ENCODE measurements at places on chromosomes 2 and 18. TPM values are rescaled to one million over a fixed set of nuclear protein-coding genes. Genes with fewer than 3 reads are reported as not detected.

MLPH gene
- 7.3 TPM for total RNA-seq

ZAP70 gene
- 1.3 TPM for total RNA-seq

TMEM247 gene
- total RNA-seq = not detected

GPR75 gene
- total RNA-seq = 2.5 TPM

NT5C1B gene
- total RNA-seq = not detected

PRKAG3 gene
- total RNA-seq = not detected

C2orf92 gene
- 5.9 TPM for total RNA-seq

STON1 gene
- total RNA-seq = 163 TPM

SERPINE2 gene
- 56.4 TPM for total RNA-seq

DSC1 gene
- total RNA-seq = not detected

CHRNG gene
- not detected for total RNA-seq

CXCR4 gene
- total RNA-seq = 13.2 TPM

CFAP210 gene
- total RNA-seq = not detected

DUSP19 gene
- total RNA-seq = 0.67 TPM

IGFBP5 gene
- total RNA-seq = 497 TPM

DAPL1 gene
- not detected for total RNA-seq

CYTIP gene
- total RNA-seq = 16.0 TPM

- DNase-seq = peak; percentile 85
Measured at GRCh38 chr2:17752892-17753802, 463 bp downstream of the SMC6 start.

DNA sequence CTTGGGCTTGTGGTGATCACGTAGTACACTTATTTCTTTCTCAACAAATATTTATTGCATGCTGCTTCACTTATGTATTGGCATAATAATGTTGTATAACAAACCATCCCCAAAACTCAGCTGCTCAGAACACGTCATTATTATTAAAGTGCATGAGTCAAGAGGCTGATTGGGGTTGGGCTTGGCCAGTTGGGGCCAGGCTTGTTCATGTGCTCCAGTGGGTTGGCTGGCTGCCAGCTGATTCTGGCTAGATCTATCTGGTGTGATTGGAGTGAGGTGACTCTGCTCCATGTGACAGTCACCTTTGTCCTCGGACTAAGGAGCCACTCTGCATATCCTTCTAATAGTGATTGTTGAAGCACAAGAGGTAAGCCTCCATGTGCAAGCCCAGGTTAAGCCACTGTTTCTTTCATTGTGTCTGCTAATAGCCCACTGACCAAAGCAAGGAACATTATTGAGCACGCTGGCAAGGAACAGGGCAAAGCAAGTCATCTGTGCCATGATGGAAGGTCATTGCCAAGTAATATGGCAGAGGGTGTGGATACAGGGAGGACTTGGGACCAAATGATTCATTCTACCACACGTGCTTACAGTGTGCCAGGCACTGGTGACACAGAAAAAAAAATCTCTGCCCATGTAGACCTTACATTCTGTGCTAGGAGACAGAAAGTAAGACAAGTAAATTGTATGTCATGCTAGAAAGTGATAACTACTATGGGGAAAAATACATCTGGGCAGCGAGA, 63.3 kb upstream of the TMEM182 start:
- DNase-seq = no peak

DNA sequence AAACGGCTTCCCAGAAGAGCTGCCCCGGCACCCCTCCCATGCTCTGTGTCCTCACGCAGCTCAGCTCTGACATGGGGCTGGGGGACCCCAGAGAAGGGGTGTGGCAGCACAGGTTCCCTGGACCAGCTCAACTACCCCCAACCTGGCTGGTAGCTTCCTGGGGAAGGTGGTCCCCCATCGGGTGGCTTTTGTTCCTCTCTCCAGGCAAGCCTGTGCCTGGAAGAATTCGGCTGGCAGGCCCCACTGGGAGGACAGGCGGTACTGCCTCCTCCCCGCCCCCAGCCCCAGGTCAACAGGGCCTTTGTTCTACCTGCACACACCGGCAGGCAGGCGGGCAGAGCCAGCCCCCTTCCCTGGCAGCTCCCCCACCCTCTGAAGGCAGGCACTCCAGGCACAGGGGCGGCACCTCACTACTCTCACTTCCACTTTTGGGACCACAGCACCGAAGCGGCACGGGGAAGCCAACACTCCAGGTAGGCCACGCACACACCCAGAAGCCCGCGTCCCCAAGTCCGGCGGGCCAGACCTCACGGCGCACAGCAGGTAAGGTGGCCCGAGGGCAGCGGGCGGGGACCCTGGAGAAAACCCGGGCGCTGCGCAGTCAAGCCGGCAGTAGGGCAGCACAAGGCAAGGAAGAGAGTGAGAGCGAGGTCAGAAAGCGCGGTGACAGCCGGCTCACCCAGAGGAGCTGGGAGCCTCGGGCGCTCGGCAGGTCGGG, 1.3 kb downstream of the HS6ST1 start:
- peak; percentile 88 for DNase-seq

- no peak for DNase-seq
Measured at GRCh38 chr2:8364668-8365067, 317.2 kb upstream of the ID2 start.

GRCh38 chr2:64383016-64383591, 70.9 kb upstream of the LGALSL start:
- no peak for DNase-seq

DNA sequence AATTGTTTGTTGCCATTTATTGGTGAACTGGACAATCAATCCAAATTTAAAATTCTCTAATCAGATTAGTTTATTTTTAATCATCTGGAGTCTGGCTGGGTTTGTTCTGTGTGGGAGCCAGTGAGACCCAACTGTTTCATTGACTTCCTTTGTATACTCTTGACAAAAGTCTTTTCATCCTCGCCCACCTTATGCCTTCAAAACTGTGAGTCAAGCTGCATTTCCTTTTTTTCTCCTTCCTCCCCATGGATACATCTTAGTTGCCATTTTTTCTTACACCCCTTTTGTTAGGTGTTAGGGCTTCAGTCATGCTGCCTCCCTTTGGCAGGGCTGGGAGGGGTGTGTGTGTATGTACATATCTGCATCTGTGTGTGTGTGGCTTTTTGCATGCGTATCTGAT, 117.6 kb downstream of the PRKCE start:
- no peak for DNase-seq

GRCh38 chr2:129458006-129458405, 521.5 kb upstream of the RAB6C start:
- DNase-seq = no peak

DNA sequence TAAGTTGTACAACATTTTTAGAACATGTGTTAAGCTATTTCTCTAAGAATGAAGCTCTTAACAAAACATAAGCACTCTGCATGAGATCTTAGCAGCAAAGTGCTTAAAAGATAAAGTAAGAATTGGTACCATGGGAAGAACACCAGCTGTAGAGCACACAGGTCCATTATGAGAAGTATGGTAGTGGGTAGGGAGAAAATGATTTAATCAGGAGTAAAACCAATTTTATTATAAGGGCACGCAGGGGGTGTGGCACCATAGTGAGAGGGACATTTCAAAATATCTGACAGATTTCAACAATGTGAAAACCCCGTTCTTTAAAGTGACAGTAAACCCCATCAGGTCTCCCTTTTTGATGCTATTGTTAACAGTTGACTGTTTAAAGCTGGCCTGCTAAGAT, 492.9 kb downstream of the ARHGAP15 start:
- DNase-seq = no peak

DNA sequence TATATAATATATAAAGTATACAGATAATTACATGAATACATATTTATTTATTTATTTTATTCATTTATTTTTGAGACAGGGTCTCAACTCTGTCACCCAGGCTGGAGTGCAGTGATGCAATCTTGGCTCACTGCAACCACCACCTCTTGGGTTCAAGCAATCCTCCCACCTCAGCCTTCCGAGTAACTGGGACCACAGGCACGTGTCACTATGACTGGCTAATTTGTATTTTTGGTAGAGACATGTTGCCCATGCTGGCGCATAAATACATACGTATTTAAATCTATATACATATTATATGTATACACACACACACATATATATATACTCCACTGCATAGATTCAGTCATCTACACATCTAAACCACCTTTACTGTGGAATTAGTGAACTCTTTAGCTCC, 20.6 kb upstream of the NDUFV2 start:
- no peak for DNase-seq

GRCh38 chr18:11851806-11852337, 659 bp downstream of the CHMP1B start:
- DNase-seq = no peak

- DNase-seq = no peak
Measured at GRCh38 chr2:169446452-169446851, 32.8 kb upstream of the BBS5 start.

- no peak for DNase-seq
Measured at GRCh38 chr18:13430663-13431062, 212.1 kb downstream of the LDLRAD4 start.

GRCh38 chr2:203637471-203638167, 68.8 kb upstream of the CD28 start:
- no peak for DNase-seq

GRCh38 chr2:136124805-136125204, 6.9 kb upstream of the CXCR4 start:
- no peak for DNase-seq

- peak; percentile 9 for DNase-seq
Measured at GRCh38 chr2:15938803-15939555, 1.4 kb upstream of the MYCN start.

GRCh38 chr18:21857871-21858270, 117.3 kb downstream of the MIB1 start:
- DNase-seq = no peak

DNA sequence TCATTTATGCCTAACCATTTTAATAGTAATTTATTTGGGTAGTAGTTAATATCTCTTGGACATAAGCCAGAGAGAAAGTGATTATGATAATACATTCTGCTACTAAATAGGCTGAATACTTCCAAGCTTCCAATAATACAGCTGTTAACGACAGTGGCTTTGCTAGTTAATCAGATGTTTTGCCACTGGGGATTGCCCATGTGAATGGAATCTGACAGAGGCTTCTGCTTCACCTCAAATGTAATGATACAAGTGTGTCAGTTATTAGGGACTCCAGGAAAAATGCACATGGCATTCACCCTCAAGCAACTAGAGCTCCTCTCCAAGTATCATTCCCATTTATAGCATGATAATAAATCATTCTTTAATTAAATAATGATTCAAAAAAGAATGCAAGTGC, 185.0 kb upstream of the TMEFF2 start:
- DNase-seq = no peak

GRCh38 chr2:59171019-59171418, 929.9 kb upstream of the FANCL start:
- DNase-seq = no peak

DNA sequence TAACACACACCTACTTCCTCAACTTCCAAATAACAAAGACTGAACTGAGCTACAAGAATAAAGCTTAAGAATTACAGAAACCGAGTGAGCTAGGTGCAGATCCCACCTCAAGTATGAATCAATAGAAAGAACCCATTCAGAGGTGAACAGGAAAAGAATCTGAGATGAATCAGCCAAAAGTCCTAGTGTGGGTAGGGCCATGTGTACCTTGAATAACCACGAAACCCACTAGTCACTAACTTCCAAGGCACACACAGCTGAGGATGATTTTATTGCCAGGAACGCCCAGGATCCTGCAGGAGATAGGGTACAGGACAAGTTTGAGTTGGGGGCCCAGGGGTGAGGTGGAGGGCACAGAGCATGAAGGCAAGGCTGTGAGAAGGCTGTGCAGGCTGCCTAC, 99.7 kb upstream of the REG3A start:
- DNase-seq = no peak

Data from mesenteric fat pad (tissue), 1 donor.